ENCODE measurements at places on chromosomes 3 and 15.

DNA sequence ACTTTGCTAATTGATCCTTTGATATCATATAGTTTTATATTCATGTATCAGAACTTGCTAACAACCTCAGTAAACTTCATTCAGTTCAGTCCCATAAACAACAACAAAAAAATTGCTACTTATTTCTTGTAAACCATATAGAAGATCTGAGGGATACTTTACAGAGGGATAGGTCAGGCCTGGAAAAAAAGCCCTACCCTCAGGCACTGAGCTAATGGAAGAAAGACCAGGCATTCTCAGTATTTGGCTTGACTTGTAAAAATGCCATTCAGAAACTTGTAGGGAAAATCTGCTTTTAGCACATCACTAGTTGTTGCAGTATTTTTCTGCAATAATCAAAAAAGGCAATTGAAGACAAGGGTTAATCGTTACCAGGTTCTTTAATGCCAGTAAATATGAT is 33.1 kb downstream of the ARMC8 start:
- H3K27ac ChIP-seq: no peak overlapping the region
- no peaks in the 10 kb centered on the region for H3K27me3 ChIP-seq
- H3K36me3 ChIP-seq: peaks cover 15% of the 10 kb centered on the region
- H3K4me1 ChIP-seq: peaks cover 7% of the 10 kb centered on the region
- no peak for DNase-seq
- H3K4me3 ChIP-seq: no peak overlapping the region

DNA sequence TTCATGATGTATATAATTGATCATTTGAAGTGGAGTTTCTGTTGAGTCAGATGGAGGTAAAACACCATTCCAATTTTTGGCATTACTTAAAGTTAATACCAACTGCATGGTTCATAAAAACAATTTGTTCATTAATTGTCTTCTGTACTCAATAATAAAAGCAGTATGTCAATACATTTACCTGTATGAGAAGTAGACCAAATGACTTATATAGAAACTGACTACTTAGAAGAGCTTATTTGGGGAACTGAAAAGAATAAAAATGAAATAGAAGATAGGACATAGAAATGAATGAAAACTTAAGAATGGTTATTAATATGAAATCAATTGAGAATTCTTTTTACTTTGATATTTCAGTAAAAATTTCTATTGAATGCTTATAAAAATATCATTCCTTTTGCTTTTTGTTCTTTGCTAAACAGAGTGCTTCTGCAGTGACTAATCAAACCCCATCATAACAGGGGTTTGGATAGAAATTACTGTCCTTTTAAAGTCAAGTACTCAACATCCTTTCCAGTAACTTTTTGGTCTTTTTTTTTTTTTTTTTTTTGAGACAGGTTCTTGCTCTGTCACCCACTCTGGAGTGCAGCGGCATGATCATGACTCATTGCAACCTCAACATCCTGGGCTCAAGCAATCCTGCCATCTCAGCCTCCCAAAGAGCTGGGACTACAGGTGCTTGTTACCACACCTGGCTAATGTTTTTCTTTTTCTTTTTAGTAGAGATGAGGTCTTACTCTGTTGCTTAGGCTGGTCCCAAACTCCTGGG is 6.5 kb upstream of the CRYBG3 start:
- no peaks in the 10 kb centered on the region for H3K27me3 ChIP-seq
- no peak overlapping the region for H3K27ac ChIP-seq
- peak; percentile 14 for DNase-seq
- H3K4me3 ChIP-seq: no peak overlapping the region
- H3K4me1 ChIP-seq: peaks cover 8% of the 10 kb centered on the region
- no peaks in the 10 kb centered on the region for H3K36me3 ChIP-seq

DNA sequence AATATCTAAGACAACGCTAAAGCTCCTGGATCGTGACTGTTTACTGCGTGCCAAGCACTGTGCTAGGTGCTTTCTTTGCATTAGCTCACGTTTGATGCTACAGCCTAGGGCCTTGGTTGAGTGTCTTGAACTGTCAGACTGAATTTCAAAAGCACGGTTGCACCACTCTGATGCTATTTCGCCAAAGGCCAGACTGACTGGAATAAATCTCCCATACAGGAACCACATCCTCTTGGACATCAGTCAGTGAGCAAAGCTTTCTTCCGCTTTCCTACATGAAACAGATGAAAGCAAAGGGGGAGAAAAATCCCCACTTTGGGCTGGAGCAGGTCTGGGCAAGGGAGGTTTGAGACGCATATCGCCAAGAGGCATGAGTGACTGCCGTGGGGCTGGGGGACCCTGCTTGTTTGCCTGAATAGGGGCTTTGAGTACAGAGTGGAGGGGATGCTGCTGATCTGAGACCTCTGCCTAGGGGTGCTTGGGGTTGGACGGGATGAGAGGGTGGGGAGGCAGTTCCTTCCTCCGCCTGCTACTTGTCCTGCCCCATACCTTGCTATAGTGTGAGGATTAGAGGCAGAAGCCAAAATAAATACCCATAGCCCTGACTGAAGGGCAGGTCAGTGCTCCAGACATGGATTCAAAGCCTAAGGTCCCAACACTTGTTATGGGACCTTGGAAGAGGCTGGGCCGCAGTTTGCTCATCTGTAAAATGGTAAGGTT is 5.3 kb downstream of the FGD5 start:
- no peaks in the 10 kb centered on the region for H3K4me1 ChIP-seq
- no peak overlapping the region for H3K4me3 ChIP-seq
- peaks cover 5% of the 10 kb centered on the region for H3K27me3 ChIP-seq
- no peak overlapping the region for H3K27ac ChIP-seq

GRCh38 chr3:52407779-52408178 is 37.1 kb downstream of the SEMA3G start:
- no peaks in the 10 kb centered on the region for H3K27me3 ChIP-seq
- H3K4me1 ChIP-seq: peaks cover 37% of the 10 kb centered on the region
- no peak overlapping the region for H3K4me3 ChIP-seq
- H3K27ac ChIP-seq: no peak overlapping the region
- H3K36me3 ChIP-seq: peaks cover 54% of the 10 kb centered on the region

DNA sequence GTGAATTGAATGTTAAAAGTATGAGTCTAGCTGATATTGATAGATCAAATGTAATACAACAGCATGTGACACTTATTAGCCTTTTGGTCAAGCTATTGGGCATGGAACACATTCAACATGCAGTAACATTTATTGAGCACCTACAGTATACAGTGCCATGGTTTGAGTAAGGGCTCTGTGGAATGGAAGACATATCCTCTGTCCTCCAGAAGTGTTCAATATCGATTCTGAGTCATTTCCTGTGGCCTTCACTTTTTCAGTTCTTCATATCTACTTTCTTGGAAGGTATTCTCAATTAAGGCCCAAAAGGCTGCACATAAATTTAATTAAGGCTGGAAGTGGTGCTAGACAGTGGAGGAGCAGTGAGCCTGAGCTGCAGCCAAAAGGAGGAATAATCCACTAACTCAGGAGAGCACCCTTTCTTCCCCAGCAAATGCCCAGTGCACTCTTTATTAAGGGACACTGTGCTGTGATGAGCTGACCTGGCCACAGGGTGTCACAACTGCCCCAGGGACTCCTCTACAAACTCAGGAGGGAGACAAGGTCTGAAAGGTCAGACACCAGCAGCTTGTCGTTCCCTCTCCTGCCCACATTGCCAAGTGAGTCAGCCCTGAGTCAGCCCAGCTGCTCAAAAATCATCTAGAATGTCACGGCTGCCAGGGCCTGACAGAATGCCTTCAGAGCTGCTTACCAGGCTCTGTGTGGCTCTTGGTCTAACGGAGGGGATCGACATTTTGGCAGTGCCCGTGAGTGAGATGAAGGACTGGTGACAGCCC is 544.8 kb downstream of the AGBL1 start:
- no peak overlapping the region for H3K4me3 ChIP-seq
- no peak overlapping the region for H3K27ac ChIP-seq
- H3K36me3 ChIP-seq: no peaks in the 10 kb centered on the region
- peaks cover 13% of the 10 kb centered on the region for H3K4me1 ChIP-seq
- peak; percentile 34 for DNase-seq

DNA sequence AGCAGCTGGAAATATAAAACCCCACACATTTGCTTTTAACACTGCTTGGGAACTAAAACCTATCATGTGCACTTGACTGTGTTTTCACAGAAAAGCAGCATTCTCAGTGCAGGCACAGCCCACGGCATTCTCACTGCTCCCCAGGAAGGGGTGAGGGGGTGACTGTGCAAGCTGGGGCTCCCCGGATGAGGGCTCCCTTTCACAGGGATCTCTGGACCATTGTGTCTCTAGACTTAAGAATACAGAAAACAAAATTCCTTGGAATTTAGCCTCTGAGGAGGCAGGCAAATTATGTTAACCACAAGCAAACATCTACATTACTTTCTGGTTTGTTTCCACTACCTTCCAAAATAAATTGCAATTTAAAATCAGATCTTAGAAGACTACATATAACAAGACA is 100.3 kb downstream of the FSIP1 start:
- no peak overlapping the region for H3K4me3 ChIP-seq
- no peaks in the 10 kb centered on the region for H3K4me1 ChIP-seq
- DNase-seq: no peak

DNA sequence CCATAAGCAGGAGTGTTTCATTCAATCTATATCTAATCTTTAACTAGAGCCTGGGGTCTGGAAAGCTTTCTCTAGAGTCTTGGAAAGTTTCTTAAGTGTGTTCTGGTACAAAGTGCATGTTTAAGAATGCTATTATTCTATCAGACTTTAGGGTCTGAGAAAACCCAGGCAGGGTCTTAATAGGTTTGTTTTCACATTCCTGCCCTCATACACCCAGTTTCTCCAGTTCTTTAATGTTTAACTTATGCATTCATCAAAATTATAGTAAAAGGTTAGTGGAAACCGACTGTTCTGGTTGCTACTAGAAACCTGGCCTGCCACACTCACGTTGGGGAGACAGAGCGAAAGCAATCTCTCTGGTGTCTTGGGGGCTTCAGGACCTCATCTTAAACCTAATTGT is 102.9 kb upstream of the WDR72 start:
- no peaks in the 10 kb centered on the region for H3K4me1 ChIP-seq
- H3K36me3 ChIP-seq: no peaks in the 10 kb centered on the region
- H3K27ac ChIP-seq: no peak overlapping the region
- DNase-seq: no peak
- H3K4me3 ChIP-seq: no peak overlapping the region

- H3K4me1 ChIP-seq: no peaks in the 10 kb centered on the region
- H3K27me3 ChIP-seq: no peaks in the 10 kb centered on the region
- H3K36me3 ChIP-seq: no peaks in the 10 kb centered on the region
- no peak for DNase-seq
- H3K27ac ChIP-seq: no peak overlapping the region
These were observed 318.6 kb downstream of the FHIT start for GRCh38 chr3:60932643-60933042.

DNA sequence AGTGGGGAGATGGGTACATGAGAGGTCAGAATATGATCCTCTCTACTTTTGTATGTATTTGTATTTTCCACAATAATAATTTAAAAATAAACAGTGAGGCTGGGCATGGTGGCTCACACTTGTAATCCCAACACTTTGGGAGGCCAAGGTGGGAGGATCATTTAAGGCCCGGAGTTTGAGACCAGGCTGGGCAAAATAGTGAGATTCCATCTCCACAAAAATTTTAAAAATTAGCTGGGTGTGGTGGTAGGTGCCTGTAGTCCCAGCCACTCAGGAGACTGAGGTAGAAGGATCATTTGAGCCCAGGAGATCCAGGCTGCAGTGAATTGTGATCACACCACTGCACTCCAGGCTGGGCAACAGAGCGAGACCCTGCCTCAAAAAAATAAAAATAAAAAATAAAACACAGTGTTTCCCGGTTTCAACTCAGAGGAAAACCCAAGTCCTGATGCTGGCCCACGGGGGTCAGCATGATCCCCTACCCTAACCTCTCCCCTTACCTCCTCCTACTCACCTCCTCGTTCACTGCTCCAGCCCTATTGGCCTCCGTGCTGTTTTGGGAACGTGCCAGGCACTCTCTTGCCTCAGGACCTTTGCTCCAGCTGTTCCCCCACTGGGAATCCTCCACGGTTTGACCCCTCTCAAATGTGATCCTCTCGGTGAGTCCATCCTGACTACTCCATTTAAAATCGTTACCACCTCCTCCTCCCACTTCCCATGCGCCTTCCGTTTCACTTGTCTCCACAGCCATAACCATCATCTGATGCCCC is 2.9 kb upstream of the KLHL40 start:
- H3K4me1 ChIP-seq: no peaks in the 10 kb centered on the region
- H3K36me3 ChIP-seq: no peaks in the 10 kb centered on the region
- no peak for DNase-seq
- no peaks in the 10 kb centered on the region for H3K27me3 ChIP-seq
- H3K27ac ChIP-seq: no peak overlapping the region
- no peak overlapping the region for H3K4me3 ChIP-seq

GRCh38 chr3:27290760-27291159 is 78.4 kb downstream of the NEK10 start:
- no peaks in the 10 kb centered on the region for H3K36me3 ChIP-seq
- no peak for DNase-seq
- H3K4me1 ChIP-seq: no peaks in the 10 kb centered on the region
- H3K27ac ChIP-seq: no peak overlapping the region
- no peaks in the 10 kb centered on the region for H3K27me3 ChIP-seq

DNA sequence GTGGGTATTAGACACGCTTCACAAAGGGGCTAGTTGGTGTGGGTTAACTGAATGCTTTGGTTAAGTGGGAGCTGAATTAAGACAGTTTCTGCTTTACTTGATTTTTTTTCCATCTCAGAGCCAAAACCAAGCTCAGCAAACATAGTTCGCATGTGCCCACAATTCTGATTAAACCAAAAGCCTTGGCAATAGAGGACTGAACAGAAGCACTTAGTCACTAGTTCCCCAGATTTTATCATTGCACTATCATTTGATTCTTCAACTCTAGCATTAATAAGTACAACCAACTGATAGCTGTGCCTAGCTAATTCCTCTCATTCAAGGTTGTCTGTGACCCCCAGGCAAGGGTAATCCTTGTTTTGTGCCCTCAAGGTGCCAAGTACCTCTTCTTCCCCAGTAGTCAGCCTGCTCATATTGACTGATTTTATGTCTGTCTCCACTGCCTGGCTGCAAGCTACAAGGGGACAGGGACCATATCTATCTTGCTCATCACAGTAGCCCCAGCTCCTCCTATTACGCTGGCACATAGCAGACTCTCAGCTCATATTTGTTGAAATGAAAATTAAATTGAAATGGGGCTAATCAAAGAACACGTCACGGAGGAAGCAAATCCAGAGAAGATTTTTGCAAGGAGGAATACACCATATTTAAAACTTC is 9.9 kb upstream of the ARHGEF3 start:
- H3K36me3 ChIP-seq: no peaks in the 10 kb centered on the region
- no peak overlapping the region for H3K4me3 ChIP-seq
- peaks cover 68% of the 10 kb centered on the region for H3K4me1 ChIP-seq
- no peak for DNase-seq
- H3K27ac ChIP-seq: peak overlapping the region; percentile 8
- H3K27me3 ChIP-seq: no peaks in the 10 kb centered on the region

DNA sequence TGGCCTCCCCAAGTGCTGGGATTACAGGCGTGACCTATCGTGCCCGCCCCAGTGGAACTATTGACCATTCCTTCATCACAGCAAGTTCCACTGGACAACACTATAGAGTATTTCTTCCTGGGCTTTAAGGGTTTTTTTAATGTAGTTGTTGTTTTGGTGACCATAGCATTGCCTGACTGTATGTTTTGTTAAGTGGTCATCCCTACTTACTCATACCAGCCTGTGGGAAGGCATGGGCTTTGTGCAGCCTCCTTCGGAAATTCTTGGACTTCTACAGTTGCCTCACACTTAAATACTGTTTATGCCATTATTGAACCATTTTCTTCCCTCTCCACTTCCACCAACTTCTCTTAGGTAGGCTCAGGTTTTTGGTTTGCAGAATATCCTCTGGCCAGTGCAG is 19.9 kb upstream of the ALPK3 start:
- no peak for DNase-seq
- peaks cover 45% of the 10 kb centered on the region for H3K36me3 ChIP-seq
- no peak overlapping the region for H3K27ac ChIP-seq

- H3K27me3 ChIP-seq: no peaks in the 10 kb centered on the region
- no peaks in the 10 kb centered on the region for H3K4me1 ChIP-seq
- no peak overlapping the region for H3K4me3 ChIP-seq
- DNase-seq: no peak
- no peak overlapping the region for H3K27ac ChIP-seq
These were observed 259.3 kb downstream of the ZBBX start for GRCh38 chr3:167120828-167121227.

Data from CD4-positive, alpha-beta memory T cell (primary cell).